Bone marrow (tissue), 2 donors: ENCODE measurements at places on chromosomes 13 and 19.

- DNase-seq = no peak
These were observed 5.4 kb downstream of the PNPLA6 start for GRCh38 chr19:7540761-7541474.

DNA sequence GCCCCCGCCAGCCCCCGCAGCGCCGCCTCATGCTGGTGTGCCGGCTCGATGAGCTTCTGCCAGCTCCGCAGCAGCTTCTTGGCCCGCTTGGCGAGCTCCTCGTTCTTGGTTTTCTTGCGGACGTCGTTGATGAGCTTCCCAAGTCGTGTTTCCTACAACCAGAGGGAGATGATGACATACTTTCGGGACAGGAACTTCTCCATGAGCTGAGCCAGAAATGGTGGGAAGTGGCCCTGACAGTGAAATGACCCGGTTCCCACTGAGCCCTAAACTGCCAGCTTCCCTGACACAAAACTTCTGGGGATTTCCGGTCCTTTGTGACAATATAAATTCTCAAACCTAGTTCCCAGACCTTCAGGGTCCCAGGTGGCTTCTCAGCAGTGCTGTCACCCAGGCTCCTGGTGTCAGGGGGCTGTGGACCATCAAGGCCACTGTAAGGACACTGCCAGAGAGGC, 5.3 kb upstream of the SLC35E1 start:
- DNase-seq = no peak

DNA sequence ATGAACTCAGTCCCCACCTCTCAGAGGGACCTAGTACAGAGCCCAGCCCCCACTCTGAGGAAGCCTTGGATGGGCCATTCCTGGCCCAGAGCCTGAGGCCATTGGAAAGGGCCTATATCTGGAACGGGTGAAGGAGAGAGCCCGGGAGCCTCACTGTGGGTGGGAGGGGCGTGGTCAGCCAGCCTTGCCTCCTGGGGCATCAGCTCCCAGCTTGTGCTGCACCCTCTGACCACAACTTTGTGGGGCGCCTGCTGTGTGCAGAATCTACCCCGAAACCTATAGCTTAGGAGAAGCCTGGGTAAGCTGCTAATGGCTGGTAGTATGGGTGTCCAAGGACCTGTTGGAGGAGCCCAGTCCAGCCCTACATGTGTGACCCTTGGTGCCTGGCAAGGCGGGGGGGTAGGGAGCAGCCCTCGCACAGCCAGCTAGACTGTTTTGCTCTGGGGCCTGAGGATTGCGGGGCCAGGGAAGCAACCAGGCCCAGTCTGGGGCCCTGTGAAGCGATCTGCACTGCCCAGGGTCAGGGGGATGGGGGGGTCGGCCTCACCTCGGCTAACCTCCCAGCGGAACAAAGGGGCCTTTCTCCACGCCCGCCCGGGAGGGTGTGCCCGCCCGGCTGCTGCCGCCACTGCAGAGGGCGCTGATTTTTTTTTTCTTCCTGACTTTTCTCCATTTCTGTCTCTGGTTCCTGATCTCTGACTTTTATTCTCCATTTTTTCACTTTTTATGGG, 42.3 kb downstream of the LYL1 start:
- no peak for DNase-seq

GRCh38 chr13:51822106-51822815, 18.3 kb upstream of the DHRS12 start:
- no peak for DNase-seq

- DNase-seq = no peak
These were observed 562.1 kb upstream of the PCDH9 start for GRCh38 chr13:67792151-67792676.

- DNase-seq = no peak
These were observed 437.9 kb downstream of the KLF12 start for GRCh38 chr13:73696271-73696670.

DNA sequence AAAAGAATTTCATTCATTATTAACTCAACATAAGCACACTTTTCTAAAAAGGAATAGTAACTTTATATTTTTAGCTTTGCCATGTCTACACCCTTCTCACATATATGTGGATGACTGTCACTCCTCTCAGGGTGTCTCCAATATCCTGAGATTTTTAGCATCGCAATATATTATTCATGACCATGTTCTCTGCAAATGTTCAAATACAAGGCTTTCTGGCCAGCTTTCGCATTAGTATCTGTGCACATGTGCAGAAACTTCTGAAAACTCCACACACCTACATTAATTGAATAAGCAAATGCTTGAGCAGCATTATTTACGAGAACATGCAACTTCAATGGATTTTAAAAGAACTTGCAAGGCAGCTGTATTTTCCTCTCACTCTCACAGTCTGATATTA, 334.8 kb downstream of the PCDH9 start:
- no peak for DNase-seq

- DNase-seq = no peak
These were observed 170.8 kb downstream of the NUFIP1 start for GRCh38 chr13:44818428-44818827.

GRCh38 chr13:49627831-49628652, at the start of gene ARL11:
Gene ARL11 (plus strand): TSS chr13:49628507. CDS start chr13:49630448, 1,941 bp downstream.
- peak; percentile 49 for DNase-seq

DNA sequence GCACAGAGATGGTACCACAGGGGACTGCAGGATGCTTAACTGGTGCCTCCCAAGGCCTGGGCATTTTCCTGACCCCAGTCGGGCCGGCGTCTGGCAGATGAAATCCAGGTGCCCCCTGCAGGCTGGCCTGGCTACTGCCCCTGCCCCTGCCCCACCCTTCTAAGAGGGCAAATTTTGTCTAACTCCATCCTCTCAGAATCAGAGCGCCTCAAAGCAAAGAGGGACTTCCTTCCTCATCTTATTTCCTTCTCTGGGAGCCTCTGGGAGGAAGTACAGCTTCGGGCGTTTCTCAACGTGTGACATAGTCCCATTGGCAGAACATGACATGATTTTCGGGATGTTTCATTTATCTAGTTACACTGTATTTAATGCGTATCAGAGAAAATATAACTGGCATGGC, 2.7 kb downstream of the PRKACA start:
- peak; percentile 32 for DNase-seq

- DNase-seq = no peak
These were observed 93.7 kb downstream of the RBM26 start for GRCh38 chr13:79312340-79312855.

DNA sequence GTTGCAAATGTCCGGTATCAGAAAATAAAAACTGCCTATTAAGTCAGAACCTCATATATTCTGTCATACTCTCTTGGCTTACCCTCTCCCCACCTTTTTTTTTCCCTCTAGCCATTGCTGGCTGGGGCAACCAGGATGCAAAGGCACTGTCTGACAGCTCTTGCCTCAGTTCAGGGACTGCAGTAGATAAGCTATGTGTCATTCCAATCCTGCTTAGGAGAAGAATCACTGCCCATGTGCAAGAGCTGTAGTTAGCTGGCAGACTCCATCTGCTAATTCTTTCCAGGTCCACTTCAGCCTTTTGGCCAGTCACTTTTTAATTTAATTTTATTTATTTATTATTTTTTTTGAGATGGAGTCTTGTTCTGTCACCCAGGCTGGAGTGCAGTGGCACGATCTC, 895.6 kb upstream of the SLC10A2 start:
- DNase-seq = no peak

DNA sequence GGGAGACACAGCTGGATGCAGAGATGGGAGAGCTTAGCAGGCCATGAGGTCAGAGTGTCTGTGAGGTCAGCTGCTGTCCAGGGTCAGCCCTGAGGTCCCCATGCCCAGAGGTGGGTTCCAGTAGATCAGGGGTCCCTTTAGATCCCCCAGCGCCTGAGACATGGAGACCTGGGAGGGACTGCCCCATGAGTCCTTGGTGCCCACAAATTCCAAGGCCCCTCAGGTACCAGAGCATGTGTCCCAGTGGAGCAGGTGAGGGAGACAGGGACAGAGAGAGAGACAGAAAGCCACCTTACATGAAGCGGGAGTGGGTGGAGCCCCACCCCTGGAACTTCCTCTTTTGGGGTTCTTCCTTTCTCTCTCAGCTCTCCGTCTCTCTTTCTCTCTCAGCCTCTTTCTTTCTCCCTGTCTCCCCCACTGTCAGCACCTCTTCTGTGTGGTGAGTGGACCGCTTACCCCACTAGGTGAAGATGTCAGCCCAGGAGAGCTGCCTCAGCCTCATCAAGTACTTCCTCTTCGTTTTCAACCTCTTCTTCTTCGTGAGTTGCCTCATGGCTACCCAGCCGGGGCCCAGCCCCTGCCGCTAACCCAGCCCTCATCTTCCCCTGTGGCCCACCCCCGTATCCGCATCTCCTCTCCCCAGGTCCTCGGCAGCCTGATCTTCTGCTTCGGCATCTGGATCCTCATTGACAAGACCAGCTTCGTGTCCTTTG, at the start of gene CD37:
TSS of gene CD37 (plus strand) at position 336 of the 713 bp plus-strand sequence. CDS start at position 471, 135 bp downstream.
- peak; percentile 56 for DNase-seq

GRCh38 chr13:79385694-79386093, 20.4 kb downstream of the RBM26 start:
- no peak for DNase-seq

GRCh38 chr13:101858860-101859259, 406.4 kb downstream of the ITGBL1 start:
- DNase-seq = no peak

DNA sequence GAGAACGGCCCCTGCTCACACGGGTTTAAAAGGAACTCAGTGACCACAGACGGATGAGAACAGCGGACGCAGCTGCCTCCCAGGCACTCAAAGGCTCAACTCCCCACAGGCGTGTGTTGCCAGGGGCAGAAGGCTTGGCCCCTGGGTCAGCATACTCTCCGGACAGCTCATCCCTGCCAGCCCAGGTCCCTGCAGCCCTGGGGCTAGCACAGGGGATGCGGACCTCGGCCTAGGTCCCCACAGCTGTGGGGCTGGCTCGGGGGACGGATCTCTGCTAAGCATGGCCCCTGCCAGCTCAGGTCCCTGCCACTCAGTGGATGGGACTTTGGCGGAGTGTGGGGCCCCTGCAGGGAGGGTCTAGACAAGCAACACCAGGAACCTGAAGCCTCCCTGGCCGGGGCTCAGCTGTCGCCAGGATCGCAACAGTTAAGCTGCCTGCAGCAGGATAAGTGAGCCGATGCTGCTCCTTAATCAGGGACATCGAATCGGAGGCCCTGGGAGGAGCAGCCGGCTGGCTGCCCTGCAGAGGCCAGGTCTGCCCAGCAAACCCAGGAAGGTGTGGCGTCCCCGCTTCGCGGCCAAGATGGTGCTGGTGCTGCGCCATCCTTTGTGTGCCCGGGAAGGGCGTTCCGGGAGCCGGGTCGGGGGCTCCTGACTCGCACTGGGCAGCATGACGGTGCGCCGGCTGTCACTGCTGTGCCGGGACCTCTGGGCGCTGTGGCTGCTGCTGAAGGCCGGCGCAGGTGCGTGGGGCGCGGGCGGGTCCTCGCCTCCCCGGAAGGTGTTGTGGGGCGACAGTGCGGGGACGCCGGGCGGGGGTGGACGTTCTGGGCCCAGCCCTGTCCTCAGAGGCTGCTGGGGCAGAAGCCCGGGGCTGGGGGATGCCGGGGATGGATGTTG, 32.5 kb downstream of the MCF2L start:
- DNase-seq = no peak

DNA sequence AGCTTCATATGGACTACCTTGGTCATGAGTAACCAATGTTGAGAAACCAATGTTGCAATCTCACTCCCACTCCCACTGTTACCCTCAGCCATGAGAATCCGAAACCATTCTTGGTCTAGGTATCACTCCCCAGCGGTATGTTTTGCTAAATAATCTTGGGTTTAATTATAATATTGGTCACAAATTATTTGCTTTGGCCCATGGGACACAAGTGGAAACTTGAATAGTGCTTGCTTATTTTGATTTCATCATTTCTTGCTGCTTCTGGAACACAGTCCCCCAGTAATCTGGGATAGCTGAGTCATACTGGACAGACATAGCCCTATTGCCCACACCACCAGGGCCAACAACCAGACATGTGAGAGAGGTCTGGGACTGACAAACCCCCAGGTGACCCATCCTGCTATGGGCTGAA, 171.6 kb upstream of the IPO5 start:
- no peak for DNase-seq

- no peak for DNase-seq
These were observed 958 bp upstream of the OBI1 start for GRCh38 chr13:78659732-78660494.

GRCh38 chr19:18340990-18341868, 831 bp downstream of the PGPEP1 start:
- DNase-seq = peak; percentile 70

DNA sequence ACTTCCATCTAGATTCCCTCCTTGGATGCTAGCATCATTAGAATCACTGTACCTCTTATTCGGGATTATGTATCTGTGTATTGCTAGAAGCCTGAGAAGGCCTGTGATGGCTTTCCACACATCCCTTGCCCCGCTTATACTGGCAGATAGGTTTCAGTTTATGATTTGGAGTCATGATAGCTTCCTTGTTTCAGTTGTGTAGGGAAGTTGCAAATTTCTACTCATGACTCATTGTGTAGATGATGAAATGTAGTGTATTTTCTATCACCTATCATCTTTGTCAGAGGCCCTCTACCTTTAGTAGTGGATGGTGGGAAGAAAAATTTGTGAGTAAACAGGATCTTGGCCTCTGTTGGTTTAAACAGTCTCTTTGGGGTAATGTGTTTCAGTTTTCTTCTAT, 165.2 kb downstream of the GGACT start:
- DNase-seq = no peak

DNA sequence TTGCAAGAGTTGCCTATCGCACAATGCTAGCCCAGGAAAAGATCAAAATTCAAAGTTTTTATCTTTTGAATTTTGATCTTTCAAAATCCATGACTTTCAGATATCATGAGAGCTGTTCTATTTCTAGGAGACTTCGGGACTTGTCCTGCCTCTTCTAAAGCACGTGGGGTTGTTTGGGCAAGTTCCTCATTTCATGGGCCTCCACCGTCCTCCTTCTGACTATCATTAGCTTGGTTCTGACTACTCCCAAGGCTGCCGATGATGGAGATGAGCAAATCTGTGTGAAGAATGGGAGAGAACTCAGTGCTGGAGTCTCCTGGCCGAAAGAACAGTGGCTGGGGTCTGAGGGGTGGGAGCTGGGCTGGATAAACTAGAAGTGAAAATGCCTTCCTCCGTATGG, 86.5 kb downstream of the COL4A1 start:
- DNase-seq = no peak

- DNase-seq = no peak
These were observed 10.8 kb downstream of the STAP2 start for GRCh38 chr19:4327877-4328242.

DNA sequence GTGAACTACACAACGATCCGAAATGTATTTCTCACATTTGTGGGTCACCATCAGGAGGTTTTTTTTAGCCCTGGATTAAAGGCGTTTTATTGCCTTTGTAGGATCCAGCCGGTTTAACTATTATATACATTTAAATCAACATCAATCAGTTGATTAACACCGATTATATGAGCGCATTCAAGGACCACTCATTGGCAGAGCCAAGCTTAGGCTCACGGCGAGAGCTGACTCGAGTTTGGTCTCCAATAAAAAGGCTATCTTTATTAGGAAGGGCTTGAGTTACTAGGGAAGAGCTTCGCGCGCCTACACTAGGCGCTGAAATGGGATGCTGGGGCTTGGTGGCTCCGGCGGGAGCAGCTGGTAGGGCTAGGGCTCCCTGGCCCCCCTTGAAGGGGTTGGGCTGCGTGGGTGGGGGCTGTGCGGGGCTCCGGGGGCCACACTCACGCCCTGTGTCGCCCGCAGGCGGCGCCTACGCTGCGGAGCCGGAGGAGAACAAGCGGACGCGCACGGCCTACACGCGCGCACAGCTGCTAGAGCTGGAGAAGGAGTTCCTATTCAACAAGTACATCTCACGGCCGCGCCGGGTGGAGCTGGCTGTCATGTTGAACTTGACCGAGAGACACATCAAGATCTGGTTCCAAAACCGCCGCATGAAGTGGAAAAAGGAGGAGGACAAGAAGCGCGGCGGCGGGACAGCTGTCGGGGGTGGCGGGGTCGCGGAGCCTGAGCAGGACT, 4.2 kb downstream of the PDX1 start:
- no peak for DNase-seq
